ENCODE measurements at places on chromosomes 16 and 17. TPM values are rescaled to one million over a fixed set of nuclear protein-coding genes. Genes with fewer than 3 reads are reported as not detected.

GRCh38 chr17:80498242-80498919 is 22.0 kb upstream of the NPTX1 start:
- no peak for DNase-seq

- DNase-seq: peak; percentile 58
Measured at GRCh38 chr16:87391324-87391949, 699 bp upstream of the MAP1LC3B start.

DNA sequence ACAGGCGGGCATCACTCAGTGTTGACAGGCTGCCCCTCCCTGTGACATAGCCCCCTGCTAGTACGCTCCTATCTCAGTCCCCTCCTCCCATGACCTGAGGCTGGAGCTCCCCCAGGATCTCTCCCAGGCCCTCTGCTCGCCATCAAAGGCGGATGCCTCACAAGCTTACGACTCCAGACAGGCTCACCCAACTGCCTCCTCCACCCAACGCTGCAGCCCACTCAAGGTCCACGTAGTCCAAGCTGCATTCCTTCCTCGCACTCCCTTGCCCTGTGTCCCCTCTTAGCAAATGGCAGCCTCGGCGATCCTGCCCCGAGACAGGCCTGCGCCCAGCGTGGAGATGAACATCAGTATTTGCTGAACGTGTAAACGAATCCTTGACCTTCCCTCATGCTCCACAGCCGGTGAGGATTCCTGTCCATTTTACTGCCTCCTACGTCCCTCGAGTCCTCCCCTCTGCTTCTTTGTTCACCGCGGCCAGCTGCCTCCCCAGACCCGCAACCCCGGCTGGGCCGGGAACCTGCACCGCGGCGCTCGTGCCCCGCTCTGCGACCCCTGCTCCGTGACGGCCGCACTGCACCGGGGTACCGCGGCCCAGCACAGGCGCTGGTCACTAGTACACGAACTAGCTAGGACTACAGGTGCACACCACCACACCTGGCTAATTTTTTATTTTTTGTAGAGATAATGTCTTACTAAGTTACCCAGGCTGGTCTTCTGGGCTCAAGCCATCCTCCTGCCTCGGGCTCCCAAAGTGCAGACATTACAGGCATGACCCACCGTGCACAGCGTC is 838 bp upstream of the TMEM97 start:
- no peak for DNase-seq

Gene C16orf92
- total RNA-seq: not detected
